ENCODE measurements at places on chromosomes 2 and 18.

GRCh38 chr2:160144280-160144990, 55.6 kb downstream of the ITGB6 start:
- DNase-seq: no peak

DNA sequence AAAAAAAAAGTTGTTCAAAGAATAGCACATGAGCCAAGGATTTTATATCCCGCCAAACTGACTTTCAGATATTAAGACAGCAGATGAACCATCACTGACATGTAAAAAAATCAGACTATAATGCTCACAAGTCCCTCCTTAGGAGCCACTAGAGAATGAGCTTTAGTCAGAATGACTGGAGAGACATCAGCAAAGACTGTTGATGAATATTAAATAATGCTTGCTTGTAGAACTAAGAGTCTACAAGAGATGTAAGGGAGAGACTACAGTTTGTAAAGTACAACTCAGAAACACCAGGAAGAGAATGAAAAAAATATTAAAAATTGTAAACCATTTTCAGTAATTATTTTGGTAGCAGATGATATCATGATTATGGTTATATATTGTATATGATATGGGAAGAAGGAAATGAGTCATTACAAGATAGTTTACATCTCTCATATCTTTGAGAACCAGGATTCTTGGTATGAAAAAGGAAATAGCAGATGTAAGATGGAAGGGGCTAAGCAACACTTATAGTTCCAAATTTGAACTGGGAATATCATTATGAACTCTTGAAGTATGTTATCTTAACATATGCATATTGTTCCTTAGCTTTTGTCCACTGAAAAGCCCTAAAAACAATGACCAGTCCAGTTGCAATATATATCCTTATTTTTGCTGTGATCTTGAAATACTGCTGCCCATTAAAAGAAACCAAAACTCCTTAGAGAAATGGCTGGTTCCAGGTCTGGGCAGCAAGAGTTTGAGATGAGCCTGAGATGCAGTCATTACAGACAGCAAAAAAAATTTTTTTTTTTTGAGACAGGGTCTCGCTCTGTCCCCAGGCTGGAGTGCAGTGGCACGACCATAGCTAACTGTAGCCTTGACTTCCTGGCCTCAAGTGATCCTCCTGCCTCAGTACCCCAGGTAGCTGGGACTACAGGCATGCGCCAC, 55.7 kb downstream of the PTPN2 start:
- no peak for DNase-seq

GRCh38 chr18:596288-596881, 403 bp upstream of the CLUL1 start:
- peak; percentile 56 for DNase-seq

DNA sequence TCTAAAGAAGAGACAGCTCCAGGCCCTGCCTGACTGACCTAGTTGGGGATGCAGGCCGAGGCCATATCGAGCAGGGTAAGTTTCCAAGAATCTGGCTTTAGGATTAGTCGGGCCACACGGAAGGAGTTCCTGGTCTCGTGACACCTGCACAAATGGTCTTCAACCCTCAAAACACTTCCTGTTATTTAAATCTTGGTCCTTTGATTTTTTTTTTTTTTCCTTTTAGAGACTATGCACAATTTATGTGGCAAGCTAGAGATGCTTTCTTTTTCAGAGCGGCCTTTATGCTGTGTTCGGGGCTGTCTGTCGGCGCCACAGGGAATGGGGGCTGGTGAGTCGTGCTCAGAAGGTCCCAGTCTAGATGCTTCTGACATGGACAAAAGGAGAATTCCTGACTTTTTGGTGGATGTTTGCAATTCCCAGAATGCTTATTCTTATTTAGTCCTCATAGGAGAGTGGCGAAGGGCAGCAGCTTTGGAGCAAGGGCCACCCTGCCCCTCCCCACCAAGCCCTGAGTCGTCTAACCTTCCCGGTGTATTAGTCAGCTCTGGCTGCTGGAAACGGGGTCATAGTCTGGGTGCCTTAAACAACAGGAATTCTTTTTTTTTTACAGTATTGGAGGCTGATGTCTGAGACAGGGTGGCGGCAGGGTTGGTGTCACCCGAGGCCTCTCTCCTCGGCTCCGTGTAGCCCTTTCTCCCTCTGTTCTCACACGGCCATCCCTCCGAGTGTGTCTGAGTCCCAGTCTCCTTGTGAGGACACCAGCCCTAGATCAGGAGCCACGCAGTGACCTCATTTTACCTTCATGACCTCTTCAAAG, 27.4 kb downstream of the HPCAL1 start:
- DNase-seq: no peak

GRCh38 chr2:187580462-187581124, 26.4 kb upstream of the TFPI start:
- DNase-seq: no peak

- no peak for DNase-seq
Observed at GRCh38 chr2:227374158-227374557, 4.9 kb downstream of the TM4SF20 start.

- peak; percentile 79 for DNase-seq
Observed at GRCh38 chr2:85954590-85955458, 66.0 kb upstream of the ST3GAL5 start.

DNA sequence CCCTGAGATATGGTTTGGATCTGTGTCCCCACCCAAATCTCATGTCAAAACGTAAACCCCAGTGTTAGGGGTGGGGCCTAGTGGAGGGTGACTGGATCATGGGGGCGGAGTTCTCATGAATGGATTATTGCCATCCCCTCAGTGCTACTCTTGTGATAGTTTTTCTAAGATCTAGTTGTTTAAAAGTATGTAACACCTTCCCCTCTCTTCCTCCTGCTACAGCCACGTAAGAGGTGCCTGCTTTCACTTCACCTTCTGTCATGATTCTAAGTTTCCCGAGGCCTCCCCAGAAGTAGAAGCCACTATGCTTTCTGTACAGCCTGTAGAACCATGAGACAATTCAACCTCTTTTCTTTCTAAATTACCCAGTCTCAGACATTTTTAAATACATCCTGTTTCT, 16.9 kb downstream of the PUM2 start:
- DNase-seq: no peak

GRCh38 chr2:86039178-86039962, 66.3 kb downstream of the POLR1A start:
- DNase-seq: no peak

GRCh38 chr2:185583058-185583816, 155.4 kb upstream of the FSIP2 start:
- no peak for DNase-seq

- DNase-seq: no peak
Observed at GRCh38 chr2:110983133-110983532, 137.6 kb upstream of the BCL2L11 start.
